ENCODE measurements at places on chromosomes 2 and 18. TPM values are rescaled to one million over a fixed set of nuclear protein-coding genes. Genes with fewer than 3 reads are reported as not detected.

DNA sequence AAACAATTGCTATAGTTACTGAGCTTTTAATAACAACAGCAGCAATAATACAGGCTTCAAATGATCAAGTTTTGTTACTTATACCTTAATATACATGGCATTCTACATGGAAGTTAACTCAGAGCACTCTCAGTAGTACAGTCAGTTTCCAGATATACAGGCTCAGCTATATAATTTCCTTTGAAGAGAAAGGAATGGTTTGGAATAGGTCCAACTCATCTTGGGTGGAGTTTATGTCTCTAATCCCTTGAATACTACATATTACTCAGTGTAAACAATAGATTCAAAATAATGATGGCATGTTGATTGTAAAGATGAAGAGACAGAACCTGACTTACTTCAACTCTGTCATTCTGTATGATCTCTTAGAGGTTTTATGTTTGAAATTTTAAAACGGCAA is 174.9 kb downstream of the EPHA4 start:
- DNase-seq: no peak

GKN1 gene
- not detected for total RNA-seq

DNA sequence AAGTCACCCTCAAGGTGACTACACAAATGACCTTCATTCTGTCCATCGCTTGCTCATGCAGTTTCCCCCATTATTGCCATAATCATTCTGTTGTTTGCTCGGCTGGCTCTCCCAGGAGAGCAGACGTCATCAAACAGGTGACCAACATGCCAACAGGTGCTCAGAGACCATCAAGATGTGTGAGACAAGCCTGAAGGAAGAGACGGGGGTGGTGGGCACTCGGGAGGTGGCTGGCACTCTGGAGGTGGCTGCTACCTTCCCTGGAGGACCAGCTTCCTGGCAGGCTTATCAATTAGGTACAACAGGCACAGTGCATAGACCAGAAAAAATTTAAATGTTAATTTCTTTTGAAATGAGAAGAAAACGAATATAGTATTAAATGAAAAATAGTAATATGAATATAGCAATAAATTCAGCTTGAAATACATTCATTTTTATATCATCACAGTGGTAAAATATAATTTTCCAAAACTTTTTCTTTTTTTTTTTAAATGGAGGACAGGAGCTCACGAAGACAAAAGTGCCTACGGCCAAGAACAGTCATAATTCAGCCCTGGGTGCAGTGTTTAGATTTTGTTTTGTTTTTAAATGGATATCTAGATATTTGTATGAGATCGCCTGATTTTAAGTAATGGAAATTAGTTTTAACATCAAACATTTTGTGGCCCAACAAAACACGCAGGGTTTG is 16.9 kb upstream of the HAAO start:
- DNase-seq: no peak

- no peak for DNase-seq
Observed at GRCh38 chr2:168830958-168831357, 28.5 kb downstream of the NOSTRIN start.

DNA sequence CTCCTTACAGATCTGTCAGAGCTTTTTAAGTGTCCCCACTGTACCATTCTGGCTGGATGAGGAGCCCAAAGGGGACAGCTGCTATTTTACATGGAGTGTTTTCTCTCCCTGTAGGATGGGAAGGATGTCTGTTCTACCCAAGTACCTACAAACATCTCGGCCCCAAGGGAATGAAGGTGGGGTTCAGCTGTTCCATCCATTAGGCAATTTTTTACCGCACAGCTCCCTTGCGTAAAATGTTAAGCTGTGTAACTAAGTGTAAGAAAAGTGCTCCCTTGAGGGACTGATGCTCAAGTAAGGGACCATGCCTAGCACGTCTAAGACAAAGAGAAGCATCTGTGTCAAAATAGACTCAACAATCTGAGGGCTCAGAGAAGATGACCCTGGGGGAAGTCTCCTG is 180.3 kb downstream of the MYO5B start:
- no peak for DNase-seq

NDC80 gene
- 1.0 TPM for total RNA-seq

CIDEA gene
- not detected for total RNA-seq

- no peak for DNase-seq
Observed at GRCh38 chr2:210226223-210226622, 976 bp upstream of the ACADL start.

GPR45 gene
- total RNA-seq: not detected

DNA sequence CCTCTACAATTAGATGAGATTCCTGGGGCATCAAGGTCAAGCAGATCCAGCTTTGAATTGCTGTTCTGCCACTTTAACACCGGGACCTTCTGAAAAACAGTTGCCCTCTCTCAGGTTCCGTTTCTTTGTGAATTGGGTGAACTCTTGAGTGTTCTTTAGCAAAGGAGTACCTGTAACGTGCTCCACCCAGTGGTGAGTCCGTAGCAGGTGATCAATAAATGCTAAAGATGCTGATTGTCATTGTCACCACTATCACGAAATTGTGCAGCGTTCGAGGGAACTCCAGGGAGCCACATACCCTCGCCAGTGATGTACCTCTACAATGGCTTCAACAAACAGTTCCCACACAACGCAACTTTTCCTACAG is 81.9 kb downstream of the TCF7L1 start:
- no peak for DNase-seq

DNA sequence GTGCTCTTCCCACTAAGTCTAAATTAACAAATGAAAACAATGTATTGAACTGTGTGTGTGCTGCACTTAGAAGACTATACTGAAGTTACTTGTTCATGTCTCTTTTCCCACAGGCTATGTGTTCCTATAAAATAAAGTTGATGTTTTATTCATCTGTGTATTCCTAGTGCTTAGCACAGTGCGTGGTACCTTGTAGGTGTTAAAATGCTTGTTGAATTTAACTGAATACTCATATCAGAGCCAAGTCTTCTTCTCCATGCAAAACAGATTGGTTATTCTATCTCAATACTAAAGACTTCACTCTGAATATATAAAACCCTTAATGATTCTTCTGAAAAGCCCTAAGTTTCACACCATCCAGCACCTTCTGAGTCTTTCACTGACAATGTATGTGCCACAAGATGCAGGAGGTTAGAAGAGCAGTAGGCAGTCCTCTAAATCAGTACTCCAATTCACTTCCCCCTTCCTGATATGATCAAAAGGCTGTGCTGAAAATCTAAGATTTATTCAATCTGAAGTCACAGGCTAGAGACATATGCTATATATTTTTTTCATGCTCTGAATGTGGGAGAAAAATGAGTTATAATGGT is 231.7 kb upstream of the CCDC150 start:
- no peak for DNase-seq

Measured in upper lobe of left lung (tissue), 6 donors.